ENCODE measurements at places on chromosomes 6 and 20.

GRCh38 chr6:100479179-100480035 lies 14.7 kb upstream of the SIM1 start:
- no peak for DNase-seq

DNA sequence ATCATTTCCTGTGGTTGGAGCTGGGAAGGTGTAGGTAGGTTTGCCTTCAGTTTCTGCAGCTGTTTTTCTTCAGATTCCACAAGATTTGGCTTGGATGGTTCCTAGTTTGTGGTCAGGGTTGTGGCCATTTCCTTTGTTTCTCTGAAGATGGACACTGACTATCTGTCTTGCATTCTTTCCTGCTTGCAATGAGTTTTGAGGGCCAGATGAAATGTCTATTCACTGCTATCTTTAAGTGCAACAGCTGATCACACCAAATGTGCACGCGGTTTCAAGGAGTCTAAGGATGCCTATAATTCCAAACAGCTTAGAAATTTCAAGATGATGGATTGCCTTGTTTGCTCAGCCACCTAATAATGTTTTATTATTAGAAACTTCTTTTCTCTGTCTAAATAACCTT lies 28.4 kb downstream of the IL20RA start:
- DNase-seq = no peak

- DNase-seq = no peak
Measured at GRCh38 chr6:117417851-117418250, 7.9 kb downstream of the ROS1 start.

GRCh38 chr6:159838020-159838744 lies 38.1 kb downstream of the PNLDC1 start:
- no peak for DNase-seq

GRCh38 chr20:41360831-41361756 lies 5.5 kb downstream of the EMILIN3 start:
- no peak for DNase-seq

DNA sequence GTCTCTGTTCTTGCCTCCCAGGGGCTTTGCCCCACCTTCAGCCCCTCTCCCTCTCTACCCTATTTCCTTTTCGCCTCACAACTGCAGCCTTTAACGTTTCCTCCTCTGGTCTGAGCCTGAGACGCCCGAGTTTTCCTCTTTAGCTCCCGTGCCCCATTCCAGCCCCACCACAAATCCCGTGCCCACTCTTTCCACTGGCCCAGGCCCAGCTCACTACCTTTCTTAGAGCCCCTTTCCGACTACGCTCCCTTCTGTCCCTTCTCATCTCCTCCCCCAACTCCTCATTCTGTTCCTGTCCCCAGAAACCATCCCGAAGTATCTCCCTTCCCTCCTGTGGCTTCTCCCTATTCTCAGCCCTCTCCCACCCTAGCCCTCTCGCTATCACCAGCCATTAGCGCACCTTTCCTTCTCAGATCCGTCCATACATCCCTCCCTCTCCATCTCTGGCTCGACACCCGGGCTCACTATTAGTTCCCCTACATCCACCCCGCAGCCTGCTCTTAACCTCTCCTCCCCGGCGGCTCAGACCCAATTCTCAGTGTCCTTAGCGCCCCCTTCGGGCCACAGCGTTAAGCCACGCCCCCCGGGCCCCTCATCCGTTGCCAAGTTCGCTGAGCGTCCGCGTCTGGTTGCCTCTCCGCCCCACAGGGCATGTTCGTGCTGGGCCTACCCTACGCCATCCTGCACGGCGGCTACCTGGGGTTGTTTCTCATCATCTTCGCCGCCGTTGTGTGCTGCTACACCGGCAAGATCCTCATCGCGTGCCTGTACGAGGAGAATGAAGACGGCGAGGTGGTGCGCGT lies 2.7 kb downstream of the SLC32A1 start:
- no peak for DNase-seq

DNA sequence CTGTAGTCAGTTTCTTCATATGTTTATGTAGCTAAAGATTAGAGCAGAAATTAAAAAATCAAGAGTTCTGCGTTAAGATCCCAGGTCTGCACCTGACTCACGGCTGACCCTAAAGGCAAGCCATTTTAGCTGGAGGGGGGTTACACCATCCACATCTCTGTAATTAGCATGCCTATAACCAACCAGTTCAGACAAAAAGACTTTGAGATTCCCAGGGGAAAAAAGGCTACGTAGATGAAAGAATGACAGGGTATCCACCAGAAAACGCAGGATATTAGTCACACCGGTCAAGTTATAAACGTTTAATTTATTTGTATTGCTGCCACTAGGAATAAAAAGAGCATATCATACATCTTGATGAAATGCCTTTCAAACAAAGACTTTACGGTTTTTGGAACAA lies 299.1 kb downstream of the FOXC1 start:
- DNase-seq = no peak

- DNase-seq = no peak
Measured at GRCh38 chr20:50017576-50018248, 34.9 kb downstream of the SNAI1 start.

GRCh38 chr20:37053230-37053950 lies 42.4 kb downstream of the RBL1 start:
- DNase-seq = no peak

DNA sequence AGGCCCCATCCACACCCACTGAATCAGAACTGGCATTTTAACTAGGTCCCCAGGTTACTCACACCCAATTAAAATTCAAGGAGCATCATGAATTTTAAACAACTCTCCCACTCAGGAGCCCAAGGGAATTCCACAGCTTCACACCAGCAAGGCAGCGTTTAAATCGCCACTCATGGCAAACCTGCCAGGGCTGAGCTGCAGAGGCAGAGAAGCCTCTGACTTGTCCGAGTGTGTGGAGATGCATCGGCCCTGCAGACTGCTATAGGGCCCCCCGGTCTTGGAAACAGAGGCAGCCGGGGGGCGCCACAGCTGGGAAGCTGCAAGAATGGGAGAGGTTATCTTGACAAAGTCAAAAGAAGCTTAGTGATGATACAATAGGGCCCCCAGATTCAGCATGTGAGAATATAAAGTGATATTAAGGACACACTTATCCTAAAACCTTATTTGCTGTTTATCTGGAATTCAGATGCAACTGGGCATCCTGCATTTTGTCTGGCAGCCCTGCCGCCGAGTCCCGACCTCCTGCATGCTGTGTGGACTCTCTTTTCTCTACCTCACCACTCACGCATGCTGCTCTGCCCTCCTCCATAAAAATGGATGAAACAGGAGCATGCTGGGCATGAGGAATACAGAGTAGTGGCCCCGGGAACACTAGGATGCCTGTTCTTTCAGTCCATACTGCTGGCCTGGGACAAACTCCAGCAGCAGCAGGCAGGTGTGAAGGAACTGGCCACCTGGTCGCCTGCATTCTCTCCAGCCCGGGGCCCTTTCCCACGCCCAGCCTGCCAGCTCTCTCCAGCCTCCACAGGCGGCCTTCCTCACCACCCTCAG lies 126.1 kb downstream of the PXDC1 start:
- DNase-seq = no peak

DNA sequence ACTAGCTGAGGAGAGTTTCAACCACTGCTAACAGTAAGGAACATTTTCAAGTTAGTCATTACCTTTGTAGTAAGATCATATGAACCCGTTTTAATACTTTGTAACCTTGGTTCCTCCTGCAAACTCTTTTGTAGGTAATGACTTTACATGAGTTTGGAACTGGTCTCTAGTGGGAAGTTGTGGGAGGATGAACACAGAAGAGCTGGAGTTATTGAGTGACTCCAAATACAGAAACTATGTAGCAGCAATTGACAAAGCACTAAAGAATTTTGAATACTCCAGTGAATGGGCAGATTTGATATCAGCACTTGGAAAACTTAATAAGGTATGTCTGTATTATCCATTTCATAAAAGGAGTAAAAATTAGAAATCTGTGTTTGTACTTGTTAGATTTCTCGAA lies 29.3 kb downstream of the DOP1A start:
- no peak for DNase-seq

DNA sequence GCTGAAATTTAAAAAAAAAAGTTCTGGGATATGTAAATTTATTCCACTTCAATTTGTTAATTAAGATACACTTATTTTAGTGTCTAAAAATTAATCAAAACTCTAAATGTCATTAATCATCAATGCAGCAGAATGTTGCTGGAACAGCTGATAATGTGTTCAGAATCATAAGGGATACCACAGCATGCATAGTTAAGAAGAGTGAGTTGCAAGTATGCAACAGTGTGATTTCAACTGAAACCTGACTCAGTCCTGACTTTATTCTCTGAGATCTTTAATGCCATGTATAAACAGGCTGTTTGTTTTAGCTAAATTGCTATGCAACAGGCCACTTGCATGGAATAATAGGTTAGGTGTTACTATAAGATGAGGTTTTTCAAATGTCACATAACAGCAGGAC lies 1.4 kb downstream of the GRIK2 start:
- no peak for DNase-seq

GRCh38 chr20:10483691-10484090 lies 48.6 kb downstream of the SLX4IP start:
- DNase-seq = no peak

- no peak for DNase-seq
Measured at GRCh38 chr20:51275181-51275580, 252.3 kb upstream of the KCNG1 start.

GRCh38 chr6:17932330-17932852 lies 55.0 kb downstream of the KIF13A start:
- DNase-seq = no peak

DNA sequence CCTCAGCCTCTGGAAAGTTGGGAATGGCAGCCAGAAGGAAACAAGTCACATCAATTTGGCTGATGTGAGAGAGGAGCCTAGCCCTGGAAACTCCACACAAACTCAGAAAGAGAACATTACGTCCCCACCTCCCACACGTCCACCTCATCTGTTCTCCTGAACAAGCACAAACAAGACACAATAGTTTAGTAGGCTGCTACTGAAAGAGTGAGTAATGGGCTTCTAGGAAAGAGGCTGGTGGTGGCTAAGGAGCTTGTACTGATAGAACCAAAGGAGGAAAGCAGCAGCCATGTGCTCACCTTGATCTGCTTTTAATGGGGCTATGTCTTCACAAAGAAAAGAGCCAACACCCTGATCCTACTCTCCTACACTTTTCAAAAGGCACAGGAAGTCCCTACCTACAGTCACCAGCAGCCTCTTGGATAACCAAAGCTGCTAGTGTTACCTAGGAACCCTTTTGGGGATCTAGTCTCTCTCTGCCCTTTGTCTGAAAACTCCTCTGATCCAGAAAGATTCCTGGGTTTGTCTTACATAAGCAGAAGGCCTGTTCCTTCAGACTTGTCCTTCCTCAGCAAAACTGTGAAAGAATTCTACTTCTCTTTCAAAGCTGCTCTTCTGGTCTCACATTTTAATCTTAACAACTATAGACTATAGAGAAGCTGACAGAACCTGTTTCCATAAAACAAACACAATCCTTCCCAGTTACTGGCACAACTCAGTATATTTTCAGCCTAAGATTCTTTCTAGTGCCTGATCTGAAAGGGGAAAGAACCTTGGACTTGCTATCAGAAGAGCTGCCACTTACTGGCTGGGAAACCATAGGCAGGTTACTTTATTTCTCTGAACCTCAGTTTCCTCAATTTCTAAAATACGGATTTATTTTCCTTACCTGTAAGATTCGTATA lies 3.1 kb downstream of the PLAGL2 start:
- peak; percentile 44 for DNase-seq

GRCh38 chr6:55388211-55388610 lies 60.9 kb downstream of the GFRAL start:
- DNase-seq = no peak

GRCh38 chr20:46063151-46063550 lies 26.6 kb downstream of the NCOA5 start:
- DNase-seq = no peak

DNA sequence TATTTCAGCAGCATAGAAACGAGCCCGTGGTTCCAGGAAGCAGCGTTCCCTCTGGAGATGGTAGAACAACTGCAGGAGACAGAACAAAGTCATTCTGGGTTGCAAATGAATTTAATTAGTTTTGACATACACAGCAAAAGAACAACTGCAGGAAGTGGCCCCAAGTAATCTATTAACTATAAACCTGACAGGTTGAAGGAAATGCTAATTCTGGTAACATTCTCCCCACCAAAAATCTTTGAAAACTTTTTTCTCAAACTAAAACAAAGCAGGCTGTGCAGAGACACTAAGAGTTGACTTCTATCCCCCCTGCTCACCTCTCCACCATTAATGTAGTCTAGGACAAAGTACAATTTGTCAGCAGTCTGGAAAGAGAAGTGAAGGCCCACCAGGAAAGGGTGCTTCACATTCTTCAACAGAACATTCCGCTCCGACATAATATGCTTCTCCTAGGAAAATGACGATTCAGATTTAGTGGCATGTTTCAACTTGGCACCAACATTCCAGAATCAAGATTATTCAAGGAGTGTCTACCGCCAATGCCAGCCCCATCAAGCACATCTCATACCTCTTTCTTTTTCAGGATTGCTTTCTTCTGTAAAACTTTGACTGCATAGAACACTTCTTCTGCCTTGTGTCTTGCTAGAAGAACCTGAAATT lies 120.4 kb upstream of the SLC2A12 start:
- no peak for DNase-seq

- DNase-seq = no peak
Measured at GRCh38 chr6:73391675-73392074, 3.0 kb upstream of the DDX43 start.

DNA sequence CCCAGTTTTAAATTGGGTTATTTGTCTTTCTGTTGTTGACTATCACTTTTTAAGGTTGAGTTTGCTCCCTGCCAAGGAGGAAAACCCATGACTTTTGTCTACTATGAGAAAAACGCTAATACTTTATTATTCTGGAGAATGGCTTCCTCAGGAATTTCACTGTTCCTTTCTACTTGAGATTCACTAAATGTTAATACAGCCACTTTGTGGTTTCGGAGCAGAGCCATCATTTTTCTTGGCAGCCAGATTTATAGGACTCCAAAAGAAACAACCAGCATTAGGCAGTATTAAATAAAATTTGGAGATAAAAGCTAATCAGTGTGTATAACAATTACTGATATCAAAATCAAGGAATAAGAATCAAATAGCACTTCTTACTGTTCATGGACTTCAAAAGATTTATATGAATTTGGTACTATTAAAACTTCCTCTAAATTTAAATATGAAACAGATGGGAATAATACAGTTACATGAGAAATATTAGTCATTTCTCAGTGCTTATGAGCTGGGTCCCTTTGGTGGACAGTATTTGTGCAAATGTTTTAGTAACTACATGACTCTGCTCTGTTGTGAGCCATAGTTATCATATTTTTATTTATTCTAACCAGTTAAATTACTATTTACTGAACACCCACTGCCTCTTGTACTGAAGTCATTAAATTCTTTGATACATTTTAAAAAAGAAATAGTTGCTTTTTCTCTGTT lies 64.1 kb upstream of the FBXO30 start:
- DNase-seq = no peak

DNA sequence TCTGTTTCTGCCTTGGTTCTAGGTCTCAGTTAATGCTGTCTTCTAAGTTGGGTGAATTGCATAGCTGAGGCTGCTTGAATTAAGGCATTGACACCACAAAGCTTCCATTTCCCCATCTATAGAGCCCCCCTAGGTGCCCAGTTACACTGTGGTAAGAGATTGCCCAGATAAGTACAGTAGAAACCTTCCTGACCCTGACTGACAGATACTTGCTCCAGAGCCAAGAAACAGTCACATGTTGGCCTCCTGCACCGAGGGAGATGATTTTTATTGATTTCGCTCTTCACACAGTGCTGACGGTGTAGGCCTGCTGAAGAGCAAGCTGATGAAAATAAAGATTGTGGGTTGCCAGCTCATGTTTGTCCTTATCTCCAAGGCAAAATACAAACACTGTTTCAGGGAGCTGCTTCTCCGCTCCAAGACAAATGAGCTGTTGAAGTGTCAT lies 67.9 kb downstream of the TRMT11 start:
- no peak for DNase-seq

GRCh38 chr6:118953391-118953790 lies 18.4 kb upstream of the MCM9 start:
- no peak for DNase-seq
